ENCODE measurements at places on chromosomes 13 and 19.

DNA sequence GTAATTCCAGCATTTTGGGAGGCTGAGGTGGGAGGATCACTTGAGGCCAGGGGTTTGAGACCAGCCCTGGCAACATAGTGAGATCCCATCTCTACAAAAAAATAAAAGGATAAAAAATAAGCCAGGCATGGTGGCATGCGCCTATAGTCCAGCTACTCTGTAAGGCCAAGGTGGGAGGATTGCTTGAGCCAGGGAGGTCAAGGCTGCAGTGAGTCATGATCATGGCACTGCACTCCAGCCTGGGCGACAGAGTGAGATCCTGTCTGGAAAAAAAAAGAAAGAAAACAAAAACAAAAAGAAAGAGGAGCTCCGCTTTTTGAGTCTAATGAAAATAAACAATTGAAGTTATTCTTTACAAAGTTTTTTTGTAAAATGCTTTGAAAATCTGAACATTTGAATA lies 326.2 kb downstream of the GPC5 start:
- DNase-seq: no peak

DNA sequence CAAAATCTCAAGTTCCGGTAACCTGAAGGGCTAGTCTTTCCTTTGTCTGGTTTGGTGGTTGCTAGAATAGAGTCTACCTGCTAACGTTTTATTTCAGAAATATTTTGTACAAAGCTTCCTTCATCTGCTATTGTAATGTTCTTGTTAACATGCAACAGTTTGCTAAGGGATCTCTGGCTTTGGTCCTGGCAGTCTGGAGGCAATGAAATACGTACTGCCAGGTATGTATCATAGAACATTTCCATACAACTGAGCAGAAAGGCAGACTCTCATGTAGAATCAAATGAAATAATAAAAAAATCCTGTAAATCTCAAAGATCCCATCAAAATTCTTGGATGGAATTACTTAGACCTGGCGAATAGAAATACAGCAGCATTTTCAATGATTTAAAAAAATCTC lies 8.8 kb upstream of the CSNK1A1L start:
- no peak for DNase-seq

DNA sequence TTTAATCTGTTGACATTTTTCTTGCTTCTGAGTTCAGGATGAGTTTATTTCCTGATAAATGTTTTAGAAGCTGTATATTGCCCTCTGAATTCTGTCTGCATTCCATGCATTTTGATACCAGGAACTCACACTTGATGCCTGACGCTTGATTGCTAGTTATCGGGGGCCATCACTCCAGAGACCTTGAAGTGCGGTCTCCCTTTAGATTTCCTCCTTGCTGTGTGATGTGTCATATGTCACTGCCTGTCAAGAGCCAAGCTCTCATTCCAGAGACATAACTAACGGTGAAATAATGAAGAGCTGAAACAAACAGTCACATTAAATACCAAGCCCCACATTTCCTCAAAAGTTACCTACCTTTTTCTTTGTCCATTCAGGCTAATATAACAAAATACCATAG lies 155.5 kb downstream of the TNFSF13B start:
- peak; percentile 92 for DNase-seq

GRCh38 chr19:21474671-21475181 lies 30.7 kb upstream of the ZNF429 start:
- peak; percentile 83 for DNase-seq

- no peak for DNase-seq
Measured at GRCh38 chr19:2255982-2256685, at the start of gene JSRP1. JSRP1 (minus strand) TSS chr19:2256417; CDS start chr19:2255314, 1,103 bp downstream.

DNA sequence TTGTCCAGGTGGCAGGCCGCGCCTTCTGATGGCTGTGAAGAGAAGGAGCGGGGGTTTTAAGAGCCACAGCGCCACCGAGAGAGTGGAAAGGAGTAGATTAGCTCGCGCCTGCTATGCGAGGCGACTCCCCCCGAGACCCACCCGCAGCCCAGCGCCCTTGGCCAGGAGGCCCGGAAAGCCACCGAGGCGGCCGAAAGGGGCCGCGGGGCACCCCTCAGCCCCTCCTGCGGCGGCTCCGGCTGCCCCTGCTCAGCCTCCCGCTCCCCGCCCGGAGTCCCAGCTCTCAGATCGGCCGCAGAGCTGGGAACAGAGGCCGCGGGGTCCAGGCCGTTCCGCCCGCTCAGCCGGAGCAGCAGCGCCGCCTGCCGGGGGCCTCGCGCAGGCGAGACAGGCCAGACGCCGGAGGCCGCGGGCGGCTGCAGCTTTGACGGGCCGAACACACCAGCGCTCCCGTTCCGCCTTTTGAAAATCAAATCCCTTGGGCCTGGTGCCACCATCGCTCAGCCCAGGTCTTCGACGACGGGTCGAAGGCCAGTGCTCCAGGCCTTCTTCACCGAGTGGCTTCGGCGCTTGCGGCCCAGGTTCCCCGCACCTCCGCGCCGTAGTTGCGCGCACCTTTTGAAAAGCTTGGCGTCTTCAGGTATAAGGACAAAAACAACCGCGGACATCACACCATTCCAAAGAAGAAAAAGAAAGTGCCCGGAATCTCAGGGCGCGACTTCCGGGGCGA lies 15.3 kb downstream of the CDX2 start:
- peak; percentile 63 for DNase-seq

- no peak for DNase-seq
Measured at GRCh38 chr19:28067882-28068281, 1145.1 kb downstream of the UQCRFS1 start.

- no peak for DNase-seq
Measured at GRCh38 chr19:33510462-33511194, 11.0 kb downstream of the PEPD start.

GRCh38 chr19:13401388-13401787 lies 104.9 kb downstream of the CACNA1A start:
- peak; percentile 74 for DNase-seq

- no peak for DNase-seq
Measured at GRCh38 chr19:39193803-39194202, 3.0 kb upstream of the NCCRP1 start.

- DNase-seq: peak; percentile 24
Measured at GRCh38 chr19:43316591-43317319, 36.7 kb upstream of the CD177 start.

DNA sequence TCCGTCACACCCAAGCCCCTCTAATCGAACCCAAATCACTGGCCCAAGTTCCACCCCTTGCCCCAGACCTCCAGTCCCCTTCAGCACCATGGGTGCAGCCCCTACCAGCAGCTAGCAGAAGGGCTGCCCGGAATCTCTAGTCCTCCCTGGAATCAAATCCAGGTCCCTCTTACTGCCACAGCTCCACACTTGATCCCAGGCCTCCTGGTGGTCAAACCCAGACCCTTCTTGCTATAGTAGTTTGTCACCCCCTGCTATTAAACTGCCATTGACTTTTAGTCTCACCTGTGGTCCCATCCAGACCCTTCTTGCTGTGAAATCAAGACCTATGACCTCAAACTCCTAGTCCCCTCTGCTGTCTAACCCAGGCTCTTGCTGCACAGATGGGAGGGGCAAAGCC lies 8.7 kb downstream of the HIPK4 start:
- DNase-seq: no peak

- peak; percentile 30 for DNase-seq
Measured at GRCh38 chr13:109747524-109747923, 38.9 kb downstream of the IRS2 start.

- no peak for DNase-seq
Measured at GRCh38 chr13:70432276-70432805, 324.1 kb upstream of the KLHL1 start.

GRCh38 chr13:102571075-102571474 lies 25.7 kb upstream of the TPP2 start:
- DNase-seq: no peak

- no peak for DNase-seq
Measured at GRCh38 chr19:10826231-10826630, 9.8 kb downstream of the TMED1 start.

GRCh38 chr13:72875233-72875632 lies 93.3 kb downstream of the PIBF1 start:
- peak; percentile 12 for DNase-seq

- peak; percentile 57 for DNase-seq
Measured at GRCh38 chr19:21221693-21222092, 79.9 kb downstream of the ZNF431 start.

GRCh38 chr19:28948026-28948425 lies 264.9 kb downstream of the UQCRFS1 start:
- DNase-seq: no peak

DNA sequence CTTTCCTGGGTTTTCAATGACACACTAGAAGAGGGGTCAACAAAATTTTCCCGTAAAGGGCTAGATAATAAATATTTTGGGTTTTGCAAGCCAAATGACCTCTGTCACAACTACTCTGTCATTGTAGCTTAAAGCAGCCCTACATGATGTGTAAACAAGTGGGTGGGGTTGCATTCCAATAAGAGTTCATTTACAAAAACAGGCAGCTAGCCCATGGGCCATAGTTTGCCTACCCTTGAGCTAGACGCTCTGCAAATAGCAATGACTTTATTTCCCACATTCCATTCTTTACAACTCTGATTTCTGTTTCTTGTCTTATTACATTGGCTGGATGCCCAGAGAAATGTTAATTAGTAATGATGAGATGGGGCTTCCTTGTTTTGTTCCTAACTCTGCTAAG lies 76.0 kb downstream of the ZNF557 start:
- no peak for DNase-seq

DNA sequence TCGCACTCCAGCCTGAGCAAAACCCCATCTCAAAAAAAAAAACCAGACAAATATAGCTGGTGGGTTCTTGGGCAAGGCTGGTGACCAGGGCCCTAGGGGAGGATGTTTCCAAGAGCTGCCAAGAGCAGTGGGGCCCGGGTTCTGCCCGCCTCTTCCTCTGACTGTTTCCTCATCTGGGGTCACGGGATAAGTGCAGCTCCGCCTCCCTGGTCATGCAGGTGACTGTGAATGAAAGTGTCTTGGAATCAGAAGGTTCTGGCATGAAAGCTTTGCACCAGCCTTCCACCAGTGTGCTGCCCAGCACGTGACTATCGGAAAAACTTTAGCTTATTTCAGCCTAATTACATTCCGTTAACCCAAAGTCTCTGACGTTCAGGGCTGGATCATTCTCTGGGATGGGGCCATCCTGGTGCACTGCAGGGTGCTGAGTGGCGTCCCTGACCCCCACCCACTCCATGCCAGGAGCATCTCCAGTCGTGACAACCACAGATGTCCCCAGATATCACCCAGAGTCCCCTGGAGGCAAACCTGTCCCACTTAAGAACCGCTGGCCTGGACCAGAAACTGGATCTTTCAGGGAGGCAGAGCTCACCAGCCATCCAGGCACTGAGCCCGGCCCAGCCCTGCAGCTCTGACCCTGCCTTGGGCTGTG lies 85.6 kb downstream of the GNG7 start:
- no peak for DNase-seq

DNA sequence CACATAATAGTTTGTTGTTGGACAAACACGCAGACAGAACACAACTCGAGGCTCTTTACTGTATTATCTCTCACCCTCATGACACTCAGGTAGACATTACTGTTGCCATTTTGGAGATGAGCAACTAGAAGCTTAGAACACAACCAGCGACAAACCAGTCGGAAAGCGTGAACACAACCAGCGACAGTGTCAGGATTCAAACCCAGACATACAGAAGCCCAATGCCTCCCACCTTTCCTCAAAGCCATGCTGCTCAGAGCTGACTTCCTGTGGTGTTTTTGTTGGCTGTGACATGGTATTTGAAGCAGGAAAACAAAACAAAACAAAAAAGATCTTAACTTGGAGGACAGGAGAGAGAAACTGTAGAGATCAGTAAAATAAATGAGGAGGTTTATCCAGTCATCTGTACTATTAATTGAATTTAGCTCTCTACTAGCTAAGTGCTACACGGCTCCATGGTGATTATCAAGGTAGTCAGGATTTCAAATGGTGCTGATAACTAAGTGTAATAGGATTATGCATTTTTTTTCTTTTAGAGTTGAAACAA lies 92.1 kb downstream of the STARD13 start:
- DNase-seq: peak; percentile 59

- DNase-seq: no peak
Measured at GRCh38 chr13:36913463-36913862, 6.6 kb downstream of the SMAD9 start.

- peak; percentile 96 for DNase-seq
Measured at GRCh38 chr13:113411216-113412023, 41.9 kb downstream of the ADPRHL1 start.

DNA sequence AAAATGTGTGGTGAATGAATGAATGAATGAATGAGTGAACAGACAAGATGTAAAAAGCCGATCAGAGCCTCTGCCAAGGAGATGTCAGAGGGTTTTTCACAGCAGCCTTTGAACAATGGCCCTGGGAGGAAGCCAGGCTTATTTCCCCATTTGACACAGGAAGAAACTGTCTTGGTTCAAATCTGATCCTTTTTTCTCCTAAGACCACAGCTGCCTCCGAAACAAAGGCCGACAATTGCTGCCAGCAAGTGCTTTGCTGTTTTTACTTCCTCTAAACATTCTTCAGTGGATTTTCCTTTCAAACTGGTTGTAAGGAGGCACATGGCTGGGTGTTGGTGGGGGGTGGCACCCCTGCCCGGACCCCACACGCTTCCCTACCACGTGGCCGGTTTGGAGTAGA lies 44.2 kb upstream of the HOMER3 start:
- DNase-seq: no peak

- DNase-seq: peak; percentile 56
Measured at GRCh38 chr13:106561551-106562170, 6.3 kb downstream of the ARGLU1 start.

DNA sequence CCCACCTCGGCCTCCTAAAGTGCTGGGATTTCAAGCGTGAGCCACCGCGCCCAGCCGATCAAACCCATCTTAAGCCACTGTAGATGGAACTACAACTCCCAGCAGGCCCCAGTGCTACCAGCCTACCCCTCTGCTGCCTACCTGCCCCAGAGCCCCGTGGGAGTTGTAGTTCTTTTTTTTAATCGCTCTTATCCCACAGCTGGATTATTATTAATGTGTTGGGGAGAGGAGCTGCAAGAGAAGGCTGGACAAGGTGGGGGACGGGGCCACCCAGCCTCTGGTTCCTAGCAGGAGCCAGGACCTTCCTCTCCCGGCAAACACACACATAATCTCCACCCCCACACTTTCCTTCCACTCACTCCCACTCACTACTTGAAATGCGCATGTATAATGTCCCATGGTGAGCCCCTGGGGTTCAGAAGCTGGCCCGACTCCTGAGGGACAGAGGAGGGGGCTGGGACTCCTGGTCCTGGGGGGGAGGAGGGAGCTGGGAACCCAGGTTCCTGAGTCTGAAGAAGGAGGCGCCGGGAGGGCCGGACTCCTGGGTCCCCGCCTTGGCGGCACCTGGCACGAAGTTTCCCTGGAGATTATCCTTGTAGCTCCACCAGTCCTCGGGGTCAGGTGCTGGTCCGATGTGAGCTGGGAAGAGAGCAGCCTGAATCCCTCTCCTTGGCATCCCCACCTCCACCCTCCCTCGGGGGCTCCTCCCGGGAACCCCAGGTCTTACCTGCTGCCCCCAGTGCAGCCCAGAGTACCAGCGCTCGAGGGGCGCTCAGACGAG lies 958 bp downstream of the CA11 start:
- peak; percentile 77 for DNase-seq

DNA sequence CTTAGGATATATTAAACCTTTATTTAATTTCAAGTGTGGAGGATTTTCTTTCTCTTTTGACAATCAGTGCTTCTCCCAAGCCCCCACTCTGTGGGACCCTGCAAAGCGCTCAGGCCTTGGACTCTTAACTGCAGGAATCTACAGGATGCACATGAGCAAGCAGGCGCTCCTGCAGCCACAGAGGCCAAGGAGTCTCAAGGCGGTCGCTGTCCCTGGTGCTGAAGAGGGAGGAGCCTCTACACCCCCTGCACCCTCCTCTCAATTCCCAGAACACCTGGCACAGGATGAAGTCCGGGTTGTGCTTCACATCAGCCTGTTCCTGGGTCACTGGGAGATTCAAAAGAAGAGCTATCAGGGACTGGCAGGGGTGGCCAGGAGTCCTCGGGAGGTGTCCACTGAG lies 13.5 kb downstream of the OR10H4 start:
- no peak for DNase-seq

- DNase-seq: peak; percentile 92
Measured at GRCh38 chr13:110108348-110109139, 198.4 kb downstream of the COL4A1 start.
